ENCODE measurements at places on chromosomes 7 and 10.

- no peak for DNase-seq
These were observed 41.3 kb downstream of the TAS2R41 start for GRCh38 chr7:143518941-143519340.

GRCh38 chr7:142112086-142112485 lies 568 bp downstream of the MGAM2 start:
- no peak for DNase-seq

DNA sequence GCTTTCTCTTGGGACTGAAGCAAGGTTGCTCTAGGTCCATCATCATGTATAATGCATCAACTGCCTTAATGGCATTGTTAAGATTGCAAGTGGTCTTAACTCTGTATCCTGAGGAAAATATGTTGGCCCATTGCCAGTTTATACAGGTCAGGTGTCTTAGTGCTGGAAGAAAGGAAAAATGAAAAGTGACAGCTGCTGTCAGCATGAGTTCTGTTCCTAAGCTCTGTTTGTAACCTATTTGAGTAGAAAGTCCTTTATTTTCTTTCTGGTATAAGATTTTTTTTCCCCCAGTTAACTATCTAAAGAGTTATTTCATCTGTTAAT lies 127.2 kb downstream of the SRI start:
- DNase-seq: no peak

- peak; percentile 3 for DNase-seq
These were observed 89.1 kb downstream of the CNOT4 start for GRCh38 chr7:135420786-135421185.

DNA sequence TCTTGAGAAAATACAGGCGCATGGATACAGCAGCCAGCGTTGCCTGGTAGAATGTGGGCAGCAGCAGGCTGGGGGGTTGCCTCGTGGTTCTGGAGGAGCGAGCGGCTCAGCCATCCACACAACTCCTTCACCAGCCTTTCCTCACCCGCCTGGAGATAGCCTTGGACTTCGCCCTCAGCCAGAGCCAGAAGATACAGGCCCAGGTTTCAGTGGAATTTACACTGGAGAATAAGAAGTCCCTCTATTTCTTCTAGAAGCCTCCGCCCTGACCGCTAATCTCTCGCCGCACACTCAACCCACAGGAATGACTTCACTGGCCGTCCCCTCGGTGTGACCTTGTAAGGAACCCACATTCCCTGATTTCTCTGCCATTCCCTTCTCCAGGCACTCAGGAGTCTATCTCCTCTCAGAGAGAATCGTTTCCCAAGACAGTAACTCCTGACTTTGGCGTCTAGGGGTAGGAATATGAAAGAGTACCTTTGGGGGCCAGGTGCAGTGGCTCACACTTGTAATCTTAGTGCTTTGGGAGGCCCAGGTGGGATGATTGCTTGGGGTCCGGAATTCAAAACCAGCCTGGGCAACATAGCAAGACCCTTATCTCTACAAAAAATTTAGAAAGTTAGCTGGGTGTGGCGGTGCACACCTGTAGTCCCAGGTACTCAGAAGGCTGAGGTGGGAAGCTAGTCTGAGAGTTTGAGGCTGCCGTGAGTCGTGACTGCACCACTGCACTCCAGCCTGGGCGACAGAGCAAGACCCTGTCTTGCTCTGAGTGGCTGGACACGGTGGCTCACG lies 52.0 kb upstream of the ECHDC3 start:
- no peak for DNase-seq
